ENCODE measurements at places on chromosomes 2 and 18.

DNA sequence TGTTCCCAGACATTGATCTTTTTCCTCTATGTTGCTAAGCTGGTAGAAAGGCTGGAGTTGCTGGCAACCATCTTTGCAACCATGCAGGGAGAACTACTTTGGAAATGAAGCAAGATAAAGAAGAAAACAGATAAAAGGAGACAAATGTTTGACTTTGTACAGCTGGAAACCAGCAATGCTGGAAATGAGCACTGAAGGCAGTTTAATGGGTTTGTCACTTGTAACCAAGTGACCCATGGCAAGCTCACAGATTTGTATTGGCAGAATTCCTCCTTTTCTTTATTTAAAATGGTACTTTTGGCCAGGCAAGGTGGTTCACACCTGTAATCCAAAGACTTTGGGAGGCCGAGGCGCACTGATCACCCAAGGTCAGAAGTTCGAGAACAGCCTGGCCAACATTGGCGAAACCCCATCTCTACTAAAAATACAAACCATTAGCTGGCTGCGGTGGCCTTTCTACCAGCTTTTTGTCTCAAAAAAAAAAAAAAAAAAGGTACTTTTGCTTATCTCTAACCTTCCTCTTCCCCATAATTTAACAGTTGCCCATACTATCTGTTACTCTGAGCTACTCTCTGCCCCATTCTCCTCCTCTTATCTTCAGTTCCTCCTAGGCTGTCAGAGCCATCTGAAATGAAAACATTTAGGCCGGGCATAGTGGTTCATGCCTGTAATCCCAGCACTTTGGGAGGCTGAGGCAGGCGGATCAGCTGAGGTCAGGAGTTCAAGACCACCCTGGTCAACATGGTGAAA, 2.0 kb upstream of the BOLA3 start:
- no peak for DNase-seq

- DNase-seq = no peak
These were observed 194.8 kb downstream of the NDUFA10 start for GRCh38 chr2:239830121-239831000.

- no peak for DNase-seq
These were observed 16.6 kb downstream of the KCNG2 start for GRCh38 chr18:79814373-79814772.

GRCh38 chr2:72793798-72794440, 31.9 kb downstream of the EXOC6B start:
- DNase-seq = no peak

GRCh38 chr18:46843372-46843771, 73.9 kb downstream of the PIAS2 start:
- no peak for DNase-seq

DNA sequence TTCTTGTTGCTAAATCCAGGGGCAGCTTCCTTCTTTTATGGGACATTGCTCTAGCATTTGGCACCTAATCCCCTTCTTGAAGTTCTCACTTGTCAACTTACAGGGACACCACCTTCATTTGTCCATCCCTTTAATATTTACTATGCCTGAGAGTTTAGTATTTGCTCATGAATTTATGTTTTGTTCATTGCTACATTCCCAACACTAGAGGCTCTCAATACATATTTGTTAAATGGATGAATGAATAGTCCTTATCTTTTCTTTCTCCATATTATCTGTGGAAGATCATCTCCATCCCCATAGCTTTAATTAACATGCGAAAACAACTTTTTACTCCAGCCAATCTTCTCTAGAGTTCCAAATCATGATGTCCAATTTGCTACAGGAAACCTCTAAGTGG, 5.4 kb downstream of the CWC22 start:
- DNase-seq = no peak

DNA sequence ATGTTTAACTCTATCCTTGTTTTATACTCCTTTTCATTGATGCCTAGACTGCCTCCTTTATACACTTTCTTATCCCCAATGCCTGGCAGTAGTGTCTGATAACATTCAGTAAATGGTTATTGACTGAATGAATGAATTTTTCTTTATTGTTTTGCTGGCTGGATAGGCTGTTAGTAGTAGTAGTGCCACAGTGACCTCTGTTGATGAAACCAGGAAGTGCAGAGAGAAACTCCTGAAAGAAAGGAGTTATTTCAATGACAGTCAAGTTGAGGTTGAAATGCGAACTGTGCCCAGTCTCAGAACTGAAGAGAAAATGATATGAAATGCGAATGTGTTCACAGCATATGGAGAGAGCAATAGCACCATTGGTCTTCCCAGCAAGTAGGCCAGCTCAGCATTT, 26.8 kb upstream of the SLC9A2 start:
- no peak for DNase-seq
